ENCODE measurements at places on chromosomes 3 and 15. TPM values are rescaled to one million over a fixed set of nuclear protein-coding genes. Genes with fewer than 3 reads are reported as not detected.

GRCh38 chr3:128782282-128783146 lies 56.5 kb downstream of the RAB7A start:
- H3K4me1 ChIP-seq, result peaks cover 94% of the 10 kb centered on the region
- no peak for DNase-seq
- H3K27ac ChIP-seq, result peak overlapping the region; percentile 84
- no peak overlapping the region for H3K4me3 ChIP-seq
- no peaks in the 10 kb centered on the region for H3K36me3 ChIP-seq

GRCh38 chr15:51285399-51285798 lies 53.0 kb downstream of the CYP19A1 start:
- H3K27me3 ChIP-seq, result no peaks in the 10 kb centered on the region
- H3K4me1 ChIP-seq, result no peaks in the 10 kb centered on the region
- DNase-seq, result no peak
- no peak overlapping the region for H3K27ac ChIP-seq
- H3K36me3 ChIP-seq, result no peaks in the 10 kb centered on the region

DNA sequence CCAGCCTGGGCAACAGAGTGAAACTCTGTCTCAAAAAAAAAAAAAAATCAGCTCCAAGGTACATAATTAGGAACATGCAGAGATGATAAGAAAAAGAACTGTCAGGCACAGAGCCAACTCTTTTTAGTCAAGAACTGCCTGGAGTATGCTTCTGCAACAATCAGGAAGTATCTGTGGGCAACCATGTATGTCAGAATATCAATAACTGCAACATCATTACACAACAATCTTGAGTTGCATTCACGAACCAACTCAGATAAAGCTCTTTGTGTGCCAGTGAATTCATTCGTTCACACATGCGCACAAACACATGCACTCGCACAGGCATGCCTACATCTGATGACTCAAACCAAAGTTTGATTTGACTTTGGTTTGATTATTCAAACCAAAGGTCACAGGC lies 32.1 kb downstream of the EFHB start:
- no peaks in the 10 kb centered on the region for H3K36me3 ChIP-seq
- no peaks in the 10 kb centered on the region for H3K27me3 ChIP-seq
- no peaks in the 10 kb centered on the region for H3K4me1 ChIP-seq
- DNase-seq, result no peak
- no peak overlapping the region for H3K4me3 ChIP-seq

DNA sequence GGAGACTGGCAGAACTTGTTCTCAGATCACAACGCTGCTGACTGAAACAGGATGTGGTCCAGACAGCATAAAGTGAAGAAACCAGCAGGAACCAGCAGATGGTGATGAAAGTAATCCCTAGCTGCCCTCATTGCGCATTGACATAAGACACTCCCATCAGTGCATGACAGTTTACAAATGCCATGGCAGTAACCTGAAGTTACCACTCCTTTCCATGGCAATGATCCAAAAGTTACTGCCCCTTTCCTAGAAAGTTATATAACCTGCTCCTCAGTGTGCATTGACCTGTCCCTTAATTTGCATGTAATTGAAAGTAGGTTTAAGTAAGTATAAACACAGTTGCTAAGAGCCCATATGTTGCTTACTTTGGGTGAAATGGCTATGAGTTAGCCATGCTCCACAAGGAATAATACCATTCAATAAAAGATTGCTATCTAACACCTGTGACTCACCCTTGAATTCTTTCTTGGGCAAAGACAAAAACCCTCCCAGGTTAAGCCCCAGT lies 149.1 kb upstream of the CD96 start:
- H3K27ac ChIP-seq, result no peak overlapping the region
- no peaks in the 10 kb centered on the region for H3K36me3 ChIP-seq
- no peak overlapping the region for H3K4me3 ChIP-seq
- no peak for DNase-seq
- H3K4me1 ChIP-seq, result no peaks in the 10 kb centered on the region

GRCh38 chr3:63192248-63192647 lies 85.9 kb upstream of the SYNPR start:
- no peak overlapping the region for H3K27ac ChIP-seq
- no peak overlapping the region for H3K4me3 ChIP-seq
- H3K27me3 ChIP-seq, result no peaks in the 10 kb centered on the region
- DNase-seq, result no peak
- no peaks in the 10 kb centered on the region for H3K4me1 ChIP-seq

- no peak overlapping the region for H3K27ac ChIP-seq
- no peaks in the 10 kb centered on the region for H3K36me3 ChIP-seq
- no peaks in the 10 kb centered on the region for H3K4me1 ChIP-seq
- DNase-seq, result no peak
- no peaks in the 10 kb centered on the region for H3K27me3 ChIP-seq
Observed at GRCh38 chr3:126782536-126782935, 78.5 kb downstream of the CHCHD6 start.

GRCh38 chr3:32882189-32882588 lies 64.4 kb downstream of the TRIM71 start:
- no peaks in the 10 kb centered on the region for H3K27me3 ChIP-seq
- H3K4me1 ChIP-seq, result peaks cover 3% of the 10 kb centered on the region
- no peak overlapping the region for H3K4me3 ChIP-seq
- no peaks in the 10 kb centered on the region for H3K36me3 ChIP-seq
- no peak for DNase-seq
- H3K27ac ChIP-seq, result no peak overlapping the region

GRCh38 chr3:194139071-194139813 lies 3.3 kb downstream of the HES1 start:
- DNase-seq, result peak; percentile 54
- no peaks in the 10 kb centered on the region for H3K36me3 ChIP-seq
- peak overlapping the region; percentile 92 for H3K4me3 ChIP-seq
- peak overlapping the region; percentile 99 for H3K27ac ChIP-seq
- peaks cover 54% of the 10 kb centered on the region for H3K4me1 ChIP-seq

- DNase-seq, result no peak
- H3K4me3 ChIP-seq, result no peak overlapping the region
- H3K36me3 ChIP-seq, result no peaks in the 10 kb centered on the region
- H3K27ac ChIP-seq, result peak overlapping the region; percentile 85
- H3K27me3 ChIP-seq, result no peaks in the 10 kb centered on the region
- peaks cover 50% of the 10 kb centered on the region for H3K4me1 ChIP-seq
Observed at GRCh38 chr3:188229726-188230125, 75.8 kb downstream of the LPP start.

DNA sequence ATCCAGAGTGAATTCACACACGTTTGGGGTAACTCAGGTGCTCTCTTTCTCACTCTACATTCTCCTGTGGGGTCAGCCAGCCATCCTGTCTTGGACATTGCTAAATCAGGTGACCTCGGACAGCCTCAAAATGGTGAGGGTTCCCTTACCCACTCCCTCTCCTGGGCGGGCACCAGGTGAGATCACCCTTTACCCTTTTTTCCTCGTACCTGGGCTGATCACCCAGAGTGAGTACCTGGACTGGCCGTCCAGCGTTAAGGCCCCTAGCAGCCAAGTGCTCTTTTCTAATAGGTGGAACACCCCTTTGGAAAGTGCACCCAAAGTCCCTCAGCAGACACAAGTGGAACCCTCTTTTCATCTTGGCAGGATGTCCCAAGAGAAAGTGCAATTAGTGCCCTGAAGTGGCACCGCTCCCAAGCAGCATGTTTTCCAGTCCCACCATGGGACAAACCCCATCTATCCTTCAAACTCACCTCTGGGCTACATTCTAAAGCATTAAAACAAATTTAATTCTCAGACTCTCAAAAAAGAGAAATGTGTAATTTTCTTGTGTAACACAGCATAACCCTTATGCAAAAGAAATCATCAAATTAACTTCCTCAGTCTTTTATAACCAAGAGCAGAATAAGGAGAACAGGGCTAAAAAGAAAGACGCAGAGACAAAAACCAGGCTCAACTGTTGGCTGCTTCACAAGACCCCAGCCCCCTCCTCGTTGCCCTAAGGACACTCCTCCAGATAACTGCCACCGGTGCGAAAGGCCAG lies 20.7 kb downstream of the TRANK1 start:
- H3K27ac ChIP-seq, result no peak overlapping the region
- no peaks in the 10 kb centered on the region for H3K27me3 ChIP-seq
- H3K4me1 ChIP-seq, result no peaks in the 10 kb centered on the region

- H3K27ac ChIP-seq, result no peak overlapping the region
- no peaks in the 10 kb centered on the region for H3K36me3 ChIP-seq
- H3K27me3 ChIP-seq, result no peaks in the 10 kb centered on the region
- no peak overlapping the region for H3K4me3 ChIP-seq
- no peaks in the 10 kb centered on the region for H3K4me1 ChIP-seq
Observed at GRCh38 chr3:30017901-30018300, 588.5 kb upstream of the TGFBR2 start.

- H3K36me3 ChIP-seq, result no peaks in the 10 kb centered on the region
- no peaks in the 10 kb centered on the region for H3K27me3 ChIP-seq
- no peak overlapping the region for H3K4me3 ChIP-seq
- H3K27ac ChIP-seq, result no peak overlapping the region
- peaks cover 22% of the 10 kb centered on the region for H3K4me1 ChIP-seq
Observed at GRCh38 chr3:195257454-195258448, 13.2 kb downstream of the XXYLT1 start.

GRCh38 chr15:95565690-95566089 lies 764.8 kb upstream of the NR2F2 start:
- no peak for DNase-seq
- H3K27ac ChIP-seq, result no peak overlapping the region
- H3K4me1 ChIP-seq, result no peaks in the 10 kb centered on the region

GRCh38 chr3:111926266-111926676 lies 52.6 kb upstream of the ABHD10 start:
- DNase-seq, result no peak
- no peaks in the 10 kb centered on the region for H3K27me3 ChIP-seq
- no peaks in the 10 kb centered on the region for H3K36me3 ChIP-seq
- H3K4me1 ChIP-seq, result peaks cover 24% of the 10 kb centered on the region

- no peak overlapping the region for H3K27ac ChIP-seq
- H3K36me3 ChIP-seq, result no peaks in the 10 kb centered on the region
- H3K4me1 ChIP-seq, result no peaks in the 10 kb centered on the region
- no peak for DNase-seq
- no peaks in the 10 kb centered on the region for H3K27me3 ChIP-seq
Observed at GRCh38 chr3:172658344-172659245, 52.3 kb downstream of the NCEH1 start.

MUC20 gene
- total RNA-seq, result 1.5 TPM

DPPA2 gene
- not detected for total RNA-seq

GRK7 gene
- total RNA-seq, result not detected

EEF1AKMT4 gene
- 8.2 TPM for total RNA-seq

ATP13A5 gene
- not detected for total RNA-seq

TRMT10C gene
- total RNA-seq, result 28.3 TPM

All from psoas muscle (tissue), 8 donors.